ENCODE measurements at places on chromosomes 13 and 19.

GRCh38 chr13:47892374-47892773 is 108.7 kb downstream of the SUCLA2 start:
- no peak for DNase-seq

- no peak for DNase-seq
Observed at GRCh38 chr19:18723871-18724377, 40.4 kb downstream of the CRTC1 start.

DNA sequence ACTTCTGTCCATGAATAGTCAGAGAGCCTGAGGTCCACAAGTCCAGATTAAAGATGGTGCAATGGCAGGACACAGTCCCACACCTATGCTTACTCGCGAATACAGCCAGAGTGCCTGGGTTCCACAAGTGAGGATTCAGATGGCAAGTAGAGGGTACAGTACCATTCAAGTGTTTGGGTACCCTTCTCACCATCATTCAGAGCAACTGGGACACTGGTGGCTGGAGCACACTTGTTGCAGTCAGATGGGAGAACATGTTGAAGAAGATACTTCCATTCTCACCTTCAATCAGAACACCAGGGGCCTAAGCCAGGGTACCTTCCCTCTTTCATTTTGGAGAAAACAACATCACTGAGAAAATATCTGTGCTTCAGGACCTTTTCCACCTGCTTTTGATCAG is 43.7 kb upstream of the ZNF599 start:
- DNase-seq = no peak

DNA sequence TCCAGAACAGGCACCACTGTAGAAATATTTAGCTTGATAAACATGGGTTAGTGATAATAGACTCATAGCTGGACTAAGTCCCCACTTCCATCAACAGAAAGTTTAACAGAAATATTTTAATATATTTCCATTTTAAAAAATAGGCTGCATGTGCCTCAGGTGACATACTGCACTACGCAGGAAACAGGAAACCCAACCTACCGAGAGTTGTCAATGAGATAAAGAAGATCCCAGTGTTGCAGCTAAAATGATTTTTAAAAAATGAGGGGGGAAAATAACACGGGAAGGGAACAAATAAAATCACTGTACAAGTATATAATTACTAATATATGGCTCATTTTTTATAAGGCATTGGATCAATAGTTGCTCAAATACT is 154.8 kb downstream of the TBC1D4 start:
- no peak for DNase-seq

- no peak for DNase-seq
Observed at GRCh38 chr19:29562299-29563297, 36.8 kb downstream of the VSTM2B start.

- DNase-seq = no peak
Observed at GRCh38 chr13:98856983-98857382, 104.5 kb upstream of the SLC15A1 start.

DNA sequence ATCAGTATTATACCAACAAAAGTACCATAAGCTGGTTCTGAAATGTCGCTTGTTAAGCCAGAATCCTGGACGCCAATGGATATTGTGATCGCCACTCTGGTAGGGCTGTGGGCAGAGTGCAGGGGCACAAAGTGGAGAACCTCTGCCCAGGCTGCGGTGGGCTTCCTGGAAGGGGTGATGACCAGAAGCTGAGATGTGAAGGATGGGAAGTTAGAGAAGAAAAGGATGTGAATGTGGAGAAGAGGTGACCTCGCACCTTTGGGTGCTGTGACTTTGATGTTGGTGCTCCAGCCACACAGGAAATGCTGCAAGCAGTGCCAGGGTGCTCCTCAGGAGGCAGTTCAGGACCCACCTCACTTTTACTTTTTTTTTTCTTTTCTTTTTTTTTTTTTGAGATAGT is 207.9 kb upstream of the MAB21L1 start:
- no peak for DNase-seq

- peak; percentile 97 for DNase-seq
Observed at GRCh38 chr19:11814029-11814699, at the start of gene ZNF440. Gene ZNF440, plus strand, starts transcription at chr19:11814273. Its CDS starts 175 bp downstream, at chr19:11814448.

DNA sequence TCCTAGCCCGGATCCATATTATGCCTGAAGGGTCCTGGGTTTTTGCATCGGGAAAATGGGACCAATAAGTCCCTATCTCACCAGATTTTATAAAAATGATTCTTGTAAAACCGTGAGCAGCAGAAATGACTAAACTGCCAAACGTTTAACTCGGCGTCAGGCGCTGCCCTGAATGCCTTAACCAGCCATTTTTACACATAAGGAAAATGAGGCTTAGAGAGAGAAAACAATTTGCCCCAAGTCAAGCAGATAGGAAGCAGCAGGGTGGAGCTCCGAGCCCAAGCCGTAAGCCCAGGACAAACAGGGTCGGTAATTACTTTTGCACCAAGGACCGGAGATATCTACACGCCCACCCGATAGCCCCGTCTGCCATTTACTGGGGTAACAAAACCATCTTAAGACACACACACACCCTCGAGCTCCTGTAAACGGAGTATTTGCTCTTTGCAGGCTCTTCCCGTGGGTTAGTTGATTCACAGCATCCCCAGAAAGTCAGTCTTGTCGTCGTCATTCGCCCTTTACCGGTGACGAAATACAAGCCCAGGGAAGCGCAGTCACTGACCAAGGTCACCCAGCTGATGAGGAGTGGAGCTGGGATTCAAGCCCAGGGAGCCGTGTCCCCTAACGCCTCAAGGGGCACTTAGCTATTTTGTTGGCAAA is 16.0 kb upstream of the MRI1 start:
- no peak for DNase-seq

DNA sequence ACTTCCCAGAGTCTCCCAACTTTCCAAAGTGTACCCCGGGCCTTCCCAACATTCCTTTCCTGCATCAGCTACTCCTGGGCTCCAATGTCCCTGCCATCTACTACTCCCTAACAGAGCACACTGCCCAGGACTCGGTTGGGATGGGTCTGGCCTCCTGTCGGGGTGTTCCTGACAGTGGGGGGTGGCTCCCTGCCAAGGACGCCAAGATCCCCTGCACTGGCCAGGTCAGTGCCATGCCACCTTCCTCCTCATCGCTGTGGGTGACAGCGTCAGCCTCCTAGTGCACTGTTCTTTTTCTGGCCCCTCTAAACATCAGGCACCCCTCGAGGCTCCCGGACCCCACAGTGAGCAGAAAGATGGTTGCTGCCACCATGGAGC is 13.8 kb downstream of the EPS15L1 start:
- no peak for DNase-seq

- DNase-seq = no peak
Observed at GRCh38 chr13:31947105-31947504, 84.5 kb upstream of the FRY start.

- DNase-seq = no peak
Observed at GRCh38 chr19:46411088-46411924, 2.1 kb downstream of the CCDC8 start.

- no peak for DNase-seq
Observed at GRCh38 chr13:39044536-39044935, 6.3 kb downstream of the NHLRC3 start.

GRCh38 chr19:9650345-9650744 is 24.6 kb downstream of the ZNF562 start:
- DNase-seq = no peak

DNA sequence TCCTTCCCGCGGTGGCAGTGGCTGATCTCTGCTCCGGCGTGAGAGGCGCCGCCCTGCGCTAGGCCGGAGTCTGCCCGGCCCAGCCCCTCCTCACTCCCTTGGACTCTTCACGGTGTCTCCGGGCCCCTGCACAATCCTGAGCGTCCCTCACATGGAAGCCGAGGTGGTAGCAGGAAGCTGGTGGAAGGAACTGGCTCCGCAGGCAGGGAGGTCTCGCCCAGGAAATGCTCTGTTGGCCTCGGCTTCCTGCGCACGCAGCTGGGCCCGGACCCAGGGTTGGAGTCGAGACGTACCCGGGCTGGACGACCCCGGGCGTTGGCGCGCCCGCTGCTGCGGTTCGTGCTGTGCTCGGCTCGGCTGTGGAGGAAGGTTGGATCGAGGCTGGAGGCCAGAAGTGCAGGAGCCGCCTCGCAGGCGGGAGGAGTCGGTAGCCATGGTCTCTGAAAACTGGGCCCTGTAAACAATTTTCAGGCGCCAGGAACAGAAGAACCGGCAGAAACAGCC is 46.3 kb downstream of the ZNF724 start:
- DNase-seq = peak; percentile 14

DNA sequence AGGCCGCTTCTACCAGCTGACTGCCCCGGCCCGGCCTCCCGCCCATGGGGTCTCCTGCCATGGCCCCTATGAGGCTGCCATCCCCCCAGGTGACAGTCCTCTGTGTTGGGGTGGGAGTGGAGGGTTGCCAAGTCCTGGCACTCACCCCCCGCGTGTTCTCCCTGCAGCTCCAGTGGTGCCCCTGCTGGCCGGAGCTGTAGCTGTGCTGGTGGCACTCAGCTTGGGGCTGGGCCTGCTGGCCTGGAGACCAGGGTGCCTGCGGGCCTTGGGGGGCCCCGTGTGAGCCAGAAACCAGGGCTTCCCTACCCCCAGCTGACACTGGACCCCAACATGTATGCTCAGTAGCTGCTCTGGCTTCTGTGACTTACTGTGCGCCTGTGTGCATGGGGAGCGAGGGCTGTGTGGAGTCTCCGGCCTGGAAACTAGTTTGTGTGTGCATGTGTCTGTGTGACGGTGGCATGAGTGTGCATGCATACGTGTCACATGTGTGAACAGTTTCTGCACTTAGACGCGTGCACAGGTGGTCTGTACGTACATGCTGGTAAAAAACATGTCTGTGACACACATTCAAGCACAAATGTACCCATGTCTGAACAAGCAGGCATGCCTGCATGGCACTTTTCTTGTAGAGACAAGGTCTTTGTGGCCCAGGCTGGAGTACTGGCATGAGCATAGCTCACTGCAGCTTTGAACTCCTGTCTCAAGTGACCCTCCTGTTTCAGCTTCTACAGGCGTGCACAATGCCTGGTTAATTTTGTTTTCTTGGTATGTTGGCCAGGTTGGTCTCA is 4.9 kb downstream of the ACP4 start:
- DNase-seq = no peak

GRCh38 chr13:33230178-33230881 is 55.2 kb downstream of the STARD13 start:
- DNase-seq = no peak

DNA sequence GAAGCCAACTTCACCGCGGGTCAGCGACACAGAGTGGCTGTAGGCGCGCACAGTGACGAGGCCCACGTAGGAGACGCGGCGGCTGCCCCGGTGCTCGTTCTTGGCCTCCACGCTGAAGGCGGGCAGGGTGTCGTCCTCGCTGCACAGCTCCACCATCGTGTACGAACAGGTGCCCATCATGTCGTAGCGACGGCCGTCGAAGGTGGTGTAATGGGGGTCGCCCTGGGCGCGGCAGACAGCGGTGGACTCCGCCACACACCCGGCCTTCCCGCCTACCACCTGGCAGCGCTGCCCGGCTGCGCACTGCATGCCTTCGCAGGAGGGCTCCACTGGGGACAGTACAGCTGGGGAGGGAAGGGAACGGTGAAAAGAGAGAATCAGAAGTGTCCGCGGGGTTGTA is 10.0 kb downstream of the FCGBP start:
- no peak for DNase-seq

GRCh38 chr19:51372649-51373504 is at the start of gene NKG7:
Gene NKG7, minus strand, starts transcription at chr19:51372654. Its CDS starts 119 bp downstream, at chr19:51372535.
- DNase-seq = no peak

GRCh38 chr19:39968789-39969188 is 2.2 kb upstream of the PSMC4 start:
- no peak for DNase-seq

DNA sequence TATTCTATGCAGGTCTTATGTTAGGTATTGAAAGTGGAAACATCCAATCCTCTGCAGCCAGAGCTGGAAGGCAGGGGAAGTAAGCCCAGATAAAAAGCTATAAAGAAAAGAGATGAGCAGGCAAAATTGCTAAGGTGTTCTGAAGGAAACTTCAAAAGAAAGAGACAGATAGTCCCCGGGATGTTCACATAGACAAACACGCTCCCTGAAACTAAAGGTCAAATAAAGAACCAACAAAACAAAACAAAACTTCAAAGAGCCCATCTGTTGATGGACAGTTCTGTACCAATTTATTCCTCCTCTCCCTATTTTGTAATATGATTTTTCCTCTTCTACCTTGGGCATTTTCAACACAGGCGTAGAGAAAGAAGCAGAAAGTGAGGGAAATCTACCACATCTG is 11.3 kb upstream of the NDFIP2 start:
- DNase-seq = no peak

DNA sequence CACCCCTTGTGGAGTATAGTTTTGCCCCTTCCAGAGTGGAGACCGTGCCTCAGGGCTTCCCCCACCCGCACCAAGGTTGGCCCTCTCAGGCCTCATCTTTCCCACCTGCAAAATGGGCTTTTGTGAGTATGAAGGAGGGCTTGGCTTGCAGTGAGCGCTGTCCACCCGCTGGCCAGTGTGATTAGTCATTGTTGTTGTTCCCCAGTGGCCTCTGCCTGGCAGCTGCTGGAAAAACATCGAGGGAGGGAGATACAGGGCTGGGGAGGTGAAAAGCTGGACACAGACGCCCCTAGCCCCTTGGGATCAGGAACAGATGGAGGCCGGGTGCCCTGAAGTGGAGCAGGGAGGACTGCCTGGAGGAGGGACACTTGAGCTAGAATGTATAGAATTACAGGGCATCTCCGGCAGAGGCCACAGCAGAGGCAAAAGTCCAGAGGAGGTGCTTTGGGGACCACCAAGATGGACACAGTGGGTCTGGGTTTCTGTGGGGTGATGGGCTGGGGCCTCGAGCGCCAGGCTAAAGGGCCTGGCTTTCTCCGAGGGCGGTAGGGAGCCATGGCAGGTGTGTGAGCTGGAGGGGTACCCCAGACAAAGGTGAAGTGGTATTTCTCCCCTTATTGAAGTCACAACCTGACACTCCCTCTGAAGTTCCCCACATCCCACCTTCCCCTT is 3.9 kb upstream of the IL12RB1 start:
- no peak for DNase-seq

Measured in muscle of arm (tissue), 14 donors.